ENCODE measurements at places on chromosomes 7 and 10.

DNA sequence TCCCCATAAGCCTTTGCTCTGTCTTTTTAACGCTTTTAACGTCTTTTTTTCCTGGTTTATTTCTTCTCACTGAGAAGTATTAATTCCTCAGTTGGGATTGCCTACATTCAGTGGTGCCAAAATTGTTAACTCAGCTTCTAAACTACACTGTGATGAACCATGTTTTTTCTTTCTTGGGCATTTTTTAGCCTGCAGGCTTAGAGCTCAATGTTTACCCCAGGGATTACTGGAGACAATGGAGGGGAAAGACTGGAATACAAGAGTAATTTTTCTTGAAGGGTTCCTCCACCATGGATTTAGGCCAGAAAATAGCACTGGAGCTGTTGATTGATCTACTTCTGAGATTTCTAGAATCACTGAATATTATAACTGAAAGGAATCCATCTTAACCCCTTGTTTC is 19.8 kb downstream of the STAMBPL1 start:
- DNase-seq, result no peak

DNA sequence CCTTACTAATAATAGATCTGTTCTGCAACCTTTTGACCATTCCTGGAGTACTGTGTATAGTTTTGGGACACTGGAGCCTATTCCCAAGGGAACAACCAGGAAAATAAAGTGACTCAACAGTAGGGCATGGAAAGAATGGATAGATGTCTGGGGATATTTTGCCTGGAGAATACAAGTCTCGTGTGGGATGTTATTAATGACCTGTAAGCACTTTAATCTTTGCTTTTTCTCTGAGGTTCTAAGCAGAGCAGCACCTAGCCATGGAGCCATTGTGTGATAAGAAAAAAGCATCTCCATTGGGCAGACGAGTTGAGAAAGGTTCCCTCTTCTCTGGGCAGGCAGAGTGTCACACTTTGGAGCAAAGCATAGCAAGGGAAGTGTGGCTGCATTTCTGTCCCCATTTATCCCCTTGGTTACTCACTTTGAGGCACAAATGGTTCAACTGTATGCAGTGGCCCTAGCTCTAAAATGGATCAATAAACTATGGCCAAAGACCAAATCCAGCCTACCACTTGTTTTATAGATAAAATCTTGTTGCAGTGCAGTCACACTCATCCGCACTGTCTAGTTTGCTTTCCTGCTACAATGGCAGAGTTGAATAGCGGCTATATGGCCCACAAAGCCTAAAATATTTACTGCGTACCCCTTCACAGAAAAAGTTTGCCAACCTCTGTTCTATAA is 21.0 kb upstream of the CCDC71L start:
- no peak for DNase-seq

GRCh38 chr7:108093851-108094331 is 36.3 kb downstream of the LAMB4 start:
- no peak for DNase-seq

GRCh38 chr7:151168003-151168786 is 701 bp upstream of the GBX1 start:
- DNase-seq, result no peak

DNA sequence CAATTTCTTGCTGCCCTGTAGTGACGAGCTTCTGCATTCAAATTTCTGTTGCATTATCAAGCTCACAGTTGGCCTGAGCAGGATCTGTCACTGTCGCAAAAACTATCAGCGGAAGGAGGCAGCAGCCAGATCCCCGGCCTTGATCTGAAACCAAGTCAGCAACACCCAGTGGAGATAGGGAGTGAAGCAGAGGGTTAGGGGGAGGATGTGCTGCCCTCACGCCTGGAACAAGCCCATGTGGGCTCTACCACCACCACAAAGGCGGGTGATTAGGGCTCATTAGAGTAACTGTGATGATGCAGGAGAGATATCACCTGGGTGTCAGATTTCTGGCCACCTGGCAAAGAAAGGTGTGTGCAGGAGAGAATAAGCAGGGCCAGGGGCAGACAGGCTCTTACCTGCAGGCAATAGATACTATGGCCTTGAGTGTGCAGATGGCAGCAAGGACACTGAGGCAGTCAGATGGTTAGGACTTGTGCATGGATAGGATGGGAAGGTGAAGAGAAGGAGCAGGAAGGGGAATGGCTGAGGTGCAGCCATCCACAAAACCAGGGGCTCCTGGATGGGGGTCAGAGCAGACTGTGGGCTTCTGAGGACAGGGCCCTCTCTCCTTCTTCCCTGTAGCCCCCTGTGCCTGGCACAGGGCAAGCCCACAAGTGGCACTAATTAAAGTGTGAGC is 417.3 kb downstream of the RPS24 start:
- no peak for DNase-seq

DNA sequence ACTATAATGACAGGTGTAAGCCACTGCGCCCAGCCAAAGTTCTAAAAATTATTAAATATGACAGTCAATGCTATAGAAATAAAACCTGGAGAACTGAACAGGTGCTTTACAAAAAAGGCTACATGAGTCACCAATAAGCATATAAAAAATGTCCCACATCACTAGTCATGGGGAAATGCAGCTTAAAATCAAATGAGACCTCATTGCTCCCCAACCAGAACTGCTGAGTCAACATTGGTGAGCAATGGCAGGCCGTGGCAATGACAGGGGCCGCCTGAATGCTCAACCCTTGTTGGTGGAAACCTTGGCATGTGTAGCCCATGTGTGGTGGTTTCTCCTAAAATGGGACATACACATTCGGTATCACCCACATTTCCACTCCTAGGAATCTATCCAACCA is 352.3 kb upstream of the KLF6 start:
- DNase-seq, result no peak

DNA sequence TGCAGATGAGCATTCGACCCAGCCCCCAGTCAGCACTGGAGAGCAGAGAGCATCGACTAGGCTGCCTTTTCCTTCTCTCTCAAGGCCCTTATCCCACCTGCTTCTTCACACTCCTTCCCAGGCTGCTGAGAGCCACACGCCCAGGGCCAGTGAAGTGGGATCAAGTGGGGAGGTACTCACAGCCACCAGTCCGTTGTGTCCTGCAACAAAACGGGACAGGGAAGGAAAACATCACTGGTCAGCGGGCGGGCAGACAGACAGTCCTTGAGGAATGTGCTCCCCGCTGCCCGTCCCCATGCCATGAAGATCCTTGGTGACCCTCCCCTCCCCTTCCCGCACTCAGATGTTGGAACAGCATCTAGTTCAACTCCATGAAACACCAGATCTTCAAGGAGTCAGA is 4.2 kb downstream of the PYROXD2 start:
- no peak for DNase-seq

DNA sequence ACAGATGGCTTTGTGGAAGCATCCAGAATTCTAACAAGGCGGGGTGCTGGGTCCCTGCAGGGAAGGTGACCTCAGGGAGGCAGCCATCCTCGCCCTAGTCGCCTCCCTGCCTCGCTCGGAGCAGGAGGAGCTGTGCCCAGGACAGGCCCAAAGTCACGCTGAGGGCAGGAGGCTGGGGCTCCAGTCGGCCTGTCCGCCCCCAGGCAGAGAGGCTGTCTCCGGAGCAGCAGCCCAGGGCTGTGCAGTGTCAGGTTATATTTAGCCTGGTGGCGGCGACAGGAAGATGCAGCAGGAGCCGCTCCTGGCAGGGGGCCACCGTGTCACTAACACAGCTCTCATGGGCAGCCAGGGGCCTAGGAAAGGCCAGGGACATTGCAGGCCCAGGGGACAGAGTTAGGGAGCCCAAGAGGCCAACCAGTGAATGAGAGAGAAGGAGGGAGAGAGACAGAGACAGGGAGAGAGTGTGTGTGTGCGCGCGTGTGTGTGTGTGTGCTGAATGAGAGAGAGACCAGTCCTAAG is 13.5 kb downstream of the KCNH2 start:
- DNase-seq, result no peak

DNA sequence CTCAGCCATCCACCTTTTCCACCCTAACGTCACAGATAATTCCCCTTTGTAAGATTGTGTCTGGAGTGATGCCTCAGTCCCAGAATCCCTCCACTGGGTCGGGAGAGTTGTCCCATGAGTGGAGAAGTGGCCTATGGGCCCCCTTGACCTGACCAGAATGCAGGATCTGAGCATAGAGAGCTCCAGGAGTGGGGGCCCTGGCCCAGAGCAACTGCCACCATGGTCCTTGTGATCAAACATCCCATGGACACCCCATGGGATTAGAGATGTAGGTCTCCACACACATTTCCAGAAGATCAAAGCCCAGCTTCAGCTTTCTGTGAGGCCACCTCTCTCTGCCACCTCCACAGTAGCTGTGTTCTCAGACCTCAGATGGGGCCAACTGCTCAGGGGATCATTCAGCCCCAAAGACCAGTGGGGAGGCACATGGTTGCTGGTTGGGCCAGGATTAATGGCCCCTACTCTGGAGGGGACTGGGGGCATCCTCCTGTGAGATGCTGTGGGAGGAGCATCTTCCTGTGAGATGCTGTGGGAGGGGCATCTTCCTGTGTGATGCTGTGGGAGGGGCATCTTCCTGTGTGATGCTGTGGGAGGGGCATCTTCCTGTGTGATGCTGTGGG is 28.5 kb upstream of the DPYSL4 start:
- peak; percentile 18 for DNase-seq

DNA sequence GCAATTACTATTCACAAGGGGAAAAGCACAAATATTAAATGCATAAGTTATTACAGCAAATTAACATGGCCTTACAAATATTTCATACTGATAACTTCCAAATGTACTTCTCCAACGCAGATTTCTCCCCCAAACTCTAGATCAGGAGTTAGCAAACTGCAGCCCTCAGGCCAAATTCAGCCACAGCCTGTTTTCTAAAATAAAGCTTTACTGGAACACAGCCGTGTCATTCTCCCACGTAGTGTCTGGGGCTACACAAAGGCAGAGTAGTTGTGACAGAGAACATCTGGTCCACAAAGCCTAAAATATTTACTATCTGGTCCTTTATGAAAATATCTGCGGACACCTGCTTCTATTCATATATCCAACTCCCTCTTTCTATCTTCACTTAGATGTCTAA is 151.8 kb upstream of the AHR start:
- no peak for DNase-seq
